ENCODE measurements at places on chromosomes 13 and 19.
A peak's percentile ranks its signal among the peaks of the same experiment; 100 is the strongest.

DNA sequence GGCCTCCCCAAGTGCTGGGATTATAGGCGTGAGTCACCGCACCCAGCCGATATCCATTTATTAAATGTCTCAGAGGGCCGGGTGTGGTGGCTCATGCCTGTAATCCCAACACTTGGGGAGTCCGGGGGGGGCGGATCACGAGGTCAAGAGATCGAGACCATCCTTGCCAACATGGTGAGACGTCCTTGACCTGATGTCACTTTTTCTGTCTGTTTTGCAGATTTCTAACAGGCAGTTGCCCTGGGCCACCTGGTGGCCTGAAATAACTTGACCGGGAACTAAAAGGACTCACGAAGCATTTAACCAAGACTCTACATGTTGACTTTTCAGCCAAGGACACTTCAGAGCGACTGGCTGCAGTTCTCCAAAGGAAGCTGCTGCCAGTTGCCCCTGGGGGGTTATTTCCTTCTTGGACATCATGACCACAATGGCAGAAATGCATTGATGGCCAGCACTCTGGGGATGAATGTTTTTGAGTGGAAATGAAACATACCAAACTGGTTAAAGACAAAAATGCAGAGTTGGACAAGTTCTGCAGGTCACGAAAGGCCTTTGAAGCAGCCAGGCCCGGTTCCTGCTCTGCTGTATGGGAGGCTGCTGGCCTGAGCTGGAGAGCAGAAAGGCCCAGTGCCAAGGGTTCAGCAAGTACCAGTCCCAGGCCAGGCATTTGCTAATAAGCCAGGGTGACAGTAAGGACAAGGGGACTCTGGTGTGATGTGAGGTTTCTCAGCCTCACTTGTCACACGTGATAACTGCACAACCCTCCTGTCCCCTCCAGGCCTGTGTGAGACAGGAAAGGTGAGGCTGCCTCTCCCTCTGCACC is 8.3 kb downstream of the ZNF837 start:
- no peak for DNase-seq

DNA sequence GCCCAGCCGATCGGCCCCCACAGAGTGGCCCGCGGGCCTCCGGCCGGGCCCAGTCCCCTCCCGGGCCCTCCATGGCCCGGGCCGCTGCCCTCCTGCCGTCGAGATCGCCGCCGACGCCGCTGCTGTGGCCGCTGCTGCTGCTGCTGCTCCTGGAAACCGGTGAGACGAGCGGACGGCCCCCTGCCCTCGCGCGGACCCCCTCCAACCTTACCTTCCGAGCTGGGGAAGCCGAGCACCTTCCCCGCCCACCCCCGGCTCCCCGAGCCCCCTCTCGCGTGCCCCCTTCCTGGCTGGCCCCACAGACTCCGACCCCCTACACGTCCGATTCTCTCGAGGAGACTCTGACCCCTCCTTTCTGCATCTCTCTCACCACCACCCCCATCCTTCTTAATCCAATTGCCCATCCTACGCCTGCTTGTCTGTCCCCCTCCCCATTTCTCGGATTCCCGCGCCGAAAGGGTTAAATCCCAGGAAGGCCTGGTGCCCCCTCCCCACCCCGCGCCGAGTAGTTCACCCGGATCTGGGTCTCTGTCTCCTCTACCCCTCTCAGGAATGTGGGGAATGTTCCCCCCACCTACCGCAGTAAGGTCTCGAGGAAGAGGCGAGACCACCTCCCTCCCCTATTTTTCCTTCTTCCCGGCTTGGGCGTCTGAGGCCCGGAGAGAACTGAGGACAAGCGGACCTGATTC is 502 bp downstream of the NECTIN2 start:
- peak; percentile 35 for DNase-seq

GRCh38 chr13:32707471-32707870 is 121.2 kb downstream of the PDS5B start:
- no peak for DNase-seq

DNA sequence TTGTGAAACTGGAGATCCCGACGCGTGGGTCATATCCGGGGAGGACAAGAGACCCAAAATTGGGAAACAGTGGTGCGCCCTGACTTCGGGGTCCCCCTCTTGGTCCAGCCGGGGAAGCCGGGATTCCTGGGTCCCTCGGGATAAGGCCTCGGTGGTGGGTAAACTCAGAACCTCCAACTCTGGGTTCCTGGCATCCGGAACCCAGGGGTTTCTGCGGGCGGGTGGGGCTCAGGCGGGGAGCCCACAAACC is 688 bp downstream of the ZFP36 start:
- no peak for DNase-seq

GRCh38 chr13:39784347-39784746 is 128.9 kb downstream of the COG6 start:
- peak; percentile 63 for DNase-seq

DNA sequence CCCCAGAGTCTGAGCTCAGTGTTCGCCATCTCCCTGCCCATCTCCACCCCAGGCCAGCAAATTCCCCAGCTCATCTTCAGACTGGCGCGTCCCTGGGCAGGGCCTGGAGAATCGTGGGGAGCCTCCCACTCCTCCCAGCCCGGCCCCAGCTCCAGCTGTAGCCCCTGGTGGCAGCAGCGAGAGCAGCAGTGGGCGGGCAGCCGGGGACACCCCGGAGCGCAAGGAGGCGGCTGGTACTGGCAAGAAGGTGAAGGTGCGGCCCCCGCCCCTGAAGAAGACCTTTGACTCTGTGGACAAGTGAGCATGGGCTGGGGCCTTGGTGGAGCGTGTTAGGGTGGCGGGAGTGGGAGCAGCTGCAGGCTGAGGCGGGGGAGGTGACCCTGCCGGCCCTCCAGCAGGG is 8.4 kb upstream of the PRR19 start:
- no peak for DNase-seq

DNA sequence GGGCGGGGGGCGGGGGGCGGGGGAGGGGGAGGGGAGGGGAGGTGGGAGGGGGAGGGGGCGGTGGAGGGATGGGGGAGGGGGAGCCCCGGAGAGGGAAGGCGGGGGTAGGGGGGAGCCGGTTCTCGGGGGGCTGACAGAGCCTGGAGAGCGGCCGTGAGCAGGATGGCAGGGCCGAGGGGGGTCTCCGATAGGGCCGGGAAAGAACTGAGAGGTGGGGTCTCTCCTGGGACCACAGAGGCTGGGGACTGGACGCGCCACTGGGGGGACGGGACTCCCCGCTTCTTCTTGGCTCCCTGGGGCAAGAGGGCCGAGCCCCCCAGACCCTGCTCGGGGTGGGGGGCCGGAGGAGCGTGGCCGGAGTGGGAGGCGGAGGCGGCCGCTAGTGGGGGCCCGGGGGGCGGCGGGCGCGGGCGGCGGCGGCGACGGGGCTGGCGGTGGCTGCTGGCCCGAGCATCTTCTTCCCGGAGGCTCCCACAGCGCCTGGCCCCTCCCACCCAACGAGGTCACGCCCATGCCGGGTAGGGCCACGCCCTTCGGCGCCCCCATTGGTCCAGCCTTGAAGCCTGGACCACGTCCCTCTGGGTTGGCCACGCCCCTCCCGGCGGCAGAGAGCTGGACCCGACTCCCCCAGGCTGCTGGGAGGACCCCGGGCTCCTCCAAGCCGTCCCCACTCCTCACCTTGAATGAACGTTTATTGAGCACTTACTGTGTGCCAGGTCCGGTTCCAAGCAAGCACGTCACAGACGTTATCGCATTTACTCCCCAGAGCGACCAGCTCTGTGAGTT is at the start of gene NOVA2:
Gene NOVA2 (minus strand): TSS at position 313 of the 786 bp plus-strand sequence. CDS start 514 bp downstream, outside the sequence.
- DNase-seq, result peak; percentile 95

All from lung microvascular endothelial cell (primary cell).